Activated gamma-delta T cell treated with Interleukin-2 at 50 U/mL for 16 hours (primary cell): ENCODE measurements at places on chromosomes 4 and X.

- DNase-seq: no peak
These were observed 239.7 kb upstream of the CLNK start for GRCh38 chr4:10924274-10924673.

- no peak for DNase-seq
These were observed 867 bp downstream of the TIFA start for GRCh38 chr4:112284662-112285411.

GRCh38 chr4:98430708-98431403, 169.7 kb downstream of the RAP1GDS1 start:
- no peak for DNase-seq

- no peak for DNase-seq
These were observed at the start of gene KLHL34 for GRCh38 chrX:21658152-21658737. Gene KLHL34, minus strand, starts transcription at chrX:21658330. Its CDS starts 542 bp downstream, at chrX:21657788.

DNA sequence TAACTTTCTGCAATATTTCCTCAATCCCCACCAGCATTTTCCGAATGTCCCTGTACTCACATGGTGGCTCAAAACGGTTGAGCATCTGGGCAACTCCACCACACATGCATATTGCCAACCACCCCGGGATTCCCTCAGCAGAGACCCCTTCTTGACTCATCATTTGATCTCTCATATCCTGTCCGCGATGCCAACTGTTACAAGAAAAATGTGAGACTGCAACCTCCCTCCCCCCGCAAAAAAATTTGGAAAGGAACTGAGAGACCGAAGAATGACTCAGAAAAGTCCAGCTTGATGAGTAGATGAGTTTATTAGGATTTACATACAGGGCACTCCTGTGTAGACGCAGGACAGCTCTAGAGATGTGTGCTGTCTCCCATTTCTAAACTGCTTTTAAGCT, 561.4 kb downstream of the ZIC3 start:
- DNase-seq: no peak

DNA sequence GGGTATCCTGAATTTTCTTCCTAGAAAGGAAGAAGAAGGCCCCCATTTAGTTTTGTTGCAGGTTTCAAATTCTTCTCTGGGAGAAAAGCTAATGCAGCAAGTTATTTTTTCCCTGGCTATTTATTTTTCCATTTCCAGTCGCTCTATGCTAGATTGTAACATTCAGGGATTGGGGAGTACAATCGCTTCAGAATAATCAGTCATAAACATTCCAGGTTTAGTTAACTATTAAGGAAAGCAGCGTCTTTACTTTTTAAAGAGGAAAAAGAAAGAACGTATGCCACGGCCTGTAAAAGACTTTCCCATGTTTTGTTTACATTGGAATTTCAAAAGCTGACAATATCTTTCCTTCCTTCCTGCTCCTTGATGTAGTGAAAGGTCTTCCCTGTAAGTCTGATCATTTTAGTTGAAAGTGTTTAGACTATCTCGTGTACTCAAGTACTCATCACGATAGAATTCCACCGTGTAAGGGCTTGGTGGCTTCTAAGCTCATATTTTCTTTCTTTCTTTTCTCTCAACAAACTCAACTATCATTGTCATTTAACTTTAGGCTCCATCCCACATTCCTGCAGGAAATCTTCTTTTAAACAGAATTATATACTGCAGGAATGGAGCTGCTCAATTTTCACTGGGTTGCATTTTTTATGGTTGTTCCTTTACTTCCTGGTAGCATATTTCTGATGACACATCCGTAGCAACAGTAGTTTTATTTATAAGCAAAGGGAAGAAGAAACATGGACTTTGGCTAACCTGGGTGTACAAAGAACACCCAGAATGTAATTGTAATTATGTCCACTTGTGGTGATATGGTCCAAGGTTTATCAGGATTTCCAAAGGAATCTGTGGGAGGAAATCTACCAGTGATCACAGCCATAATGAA, 213.1 kb upstream of the FAT1 start:
- DNase-seq: no peak
